ENCODE measurements at places on chromosomes 6 and 20.

DNA sequence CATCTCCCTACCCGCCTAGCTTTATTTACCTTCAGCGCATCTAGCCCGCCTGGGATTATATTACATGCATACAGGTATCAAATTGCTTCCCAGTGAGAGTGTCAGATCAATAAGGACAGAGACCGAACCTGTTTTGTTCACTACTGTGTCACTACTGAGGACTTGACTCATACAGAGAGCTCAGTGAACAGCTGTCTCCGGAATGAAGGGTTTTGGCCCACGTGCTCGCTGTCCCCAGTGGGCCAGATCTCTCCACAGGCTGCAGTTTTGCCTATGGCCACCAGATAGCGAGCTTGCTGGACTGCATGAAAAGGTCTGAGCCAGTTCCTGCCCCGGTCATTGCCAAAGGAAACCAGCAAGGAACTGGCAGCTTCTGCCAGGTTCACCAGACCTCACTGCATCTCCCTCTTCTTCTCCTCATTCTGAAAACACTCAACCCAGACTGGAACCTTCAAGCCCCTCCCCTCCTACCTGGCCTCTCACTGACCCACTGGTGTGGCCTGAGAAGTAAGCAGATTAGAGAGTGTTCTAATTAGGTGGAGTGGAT lies 150.8 kb downstream of the ZMYND8 start:
- DNase-seq = peak; percentile 73

DNA sequence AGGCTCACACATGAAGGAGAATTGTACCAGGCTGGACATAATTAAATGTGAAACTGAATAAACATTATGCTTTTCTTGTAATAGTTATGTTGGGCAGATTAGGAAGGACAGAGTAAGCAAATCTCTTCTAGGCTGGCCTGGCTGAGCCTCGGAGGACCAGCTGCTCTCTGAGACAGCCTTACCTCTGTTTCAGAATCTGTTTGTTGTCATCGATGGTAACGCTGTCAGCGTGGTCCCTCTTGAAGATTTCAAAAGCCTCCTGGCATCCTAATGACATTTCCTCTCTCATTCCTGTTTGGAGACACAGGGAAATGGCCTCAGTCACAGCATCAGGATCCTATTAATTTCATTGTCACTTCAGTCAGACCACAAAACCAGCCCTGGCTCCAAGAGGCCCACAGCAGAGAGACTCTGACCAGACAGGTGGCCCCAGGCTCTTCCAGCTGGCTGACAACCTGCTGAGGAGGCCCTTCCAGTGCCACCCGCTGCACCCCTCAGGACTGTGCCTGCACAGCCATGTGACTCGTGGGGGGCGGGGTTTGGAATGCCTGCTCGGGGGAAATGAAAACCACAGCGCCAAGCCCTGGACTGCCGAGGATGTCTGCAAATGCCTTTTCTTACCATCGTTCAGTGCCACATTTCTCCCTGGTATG lies 108.5 kb upstream of the KCNK16 start:
- peak; percentile 46 for DNase-seq

DNA sequence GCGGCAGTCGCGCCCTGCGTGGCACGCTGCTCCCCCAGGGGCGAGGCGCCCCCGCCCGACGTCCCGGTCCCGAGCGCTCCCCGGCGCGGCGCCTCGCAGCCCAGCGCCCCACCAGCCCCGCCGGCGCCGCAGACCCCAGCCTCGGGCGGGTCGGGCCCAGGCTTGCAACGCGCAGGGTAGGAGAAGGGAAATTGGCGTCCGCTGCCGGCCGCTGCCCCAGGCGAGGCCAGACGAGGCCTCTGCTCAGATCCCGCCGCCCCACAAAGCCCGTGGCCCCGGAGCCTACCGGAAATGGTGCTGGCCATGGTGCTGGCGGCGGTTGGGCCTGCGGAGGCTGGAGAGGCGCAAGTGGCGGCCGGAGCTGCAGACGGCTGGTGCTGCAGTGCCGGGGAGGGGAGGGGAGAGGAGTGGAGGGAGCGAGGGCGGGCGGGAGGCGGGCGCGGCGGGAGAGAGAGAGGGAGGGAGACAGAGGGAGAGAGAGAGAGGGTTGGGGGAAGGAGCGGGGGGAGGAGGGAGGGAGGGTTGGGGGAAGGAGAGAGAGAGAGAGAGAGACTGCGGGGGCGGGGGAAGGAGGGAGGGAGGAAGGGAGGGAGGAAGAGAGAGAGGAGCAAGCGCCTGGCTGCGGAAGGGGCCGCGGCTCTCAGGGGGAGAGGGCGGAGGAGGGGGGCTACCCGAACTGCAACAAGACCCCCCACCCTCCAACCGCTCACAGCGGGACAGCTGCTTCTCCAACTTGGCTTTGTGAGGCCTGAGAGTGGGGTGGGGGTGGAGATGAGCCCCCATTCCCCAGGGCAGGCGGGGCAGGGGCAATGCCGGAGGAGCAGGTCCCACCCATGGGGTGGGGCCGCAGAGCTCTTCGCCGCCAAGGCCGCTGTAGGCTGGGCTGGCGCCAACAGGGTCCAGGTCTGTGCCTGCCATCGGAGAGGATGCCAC lies at the start of gene STMN3:
TSS of gene STMN3 (minus strand) at position 384 of the 933 bp plus-strand sequence. CDS start at position 305, 79 bp downstream.
- DNase-seq = peak; percentile 96

GRCh38 chr20:24651171-24651975 lies 181.9 kb downstream of the SYNDIG1 start:
- peak; percentile 44 for DNase-seq

DNA sequence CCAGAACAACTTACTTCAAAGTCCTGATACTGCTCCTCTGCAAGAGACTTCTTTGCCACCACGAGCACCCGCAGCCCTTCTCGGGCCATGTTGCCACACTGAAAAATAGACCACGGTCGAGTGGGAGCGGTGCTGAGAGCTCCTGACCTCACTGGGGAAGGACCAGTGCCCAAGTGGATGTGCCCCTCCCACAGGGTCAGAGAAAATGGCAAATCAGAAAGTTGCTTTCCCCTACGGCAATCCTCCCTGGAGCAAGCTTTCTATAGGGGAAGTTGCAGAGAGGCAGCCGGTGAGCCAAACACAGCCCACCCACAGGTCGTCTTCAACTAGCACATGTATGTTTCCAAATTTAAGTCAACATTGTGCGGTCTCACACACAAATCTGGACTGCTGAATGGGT lies 85.1 kb upstream of the NFATC2 start:
- no peak for DNase-seq

- DNase-seq = no peak
Measured at GRCh38 chr6:54655162-54655561, 191.4 kb upstream of the FAM83B start.

DNA sequence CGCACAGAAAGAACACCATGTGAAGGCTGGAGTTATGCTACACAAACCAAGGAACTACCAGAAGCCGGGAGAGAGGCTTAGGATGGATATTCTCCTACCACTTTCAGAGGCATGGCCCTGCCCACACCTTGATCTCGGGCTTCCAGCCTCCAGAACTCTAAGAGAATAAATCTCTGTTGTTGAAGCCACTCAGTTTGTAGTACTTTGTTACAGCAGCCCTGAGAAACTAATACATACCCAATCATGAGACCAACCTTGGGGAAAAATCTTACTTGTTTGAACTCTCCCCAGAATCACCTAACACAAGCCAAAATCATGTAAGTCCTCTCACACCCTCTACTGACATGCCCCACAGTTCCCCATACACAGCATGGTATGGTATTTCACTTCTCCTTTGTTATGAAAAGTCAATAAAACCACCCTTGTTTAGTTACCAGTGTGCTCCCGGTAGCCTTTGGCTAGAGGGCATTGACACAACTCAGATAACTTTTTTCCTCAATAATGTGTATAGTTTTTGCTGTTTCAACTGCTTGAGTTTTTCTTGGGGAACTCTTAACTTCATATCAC lies 40.7 kb upstream of the SLC2A12 start:
- DNase-seq = no peak

DNA sequence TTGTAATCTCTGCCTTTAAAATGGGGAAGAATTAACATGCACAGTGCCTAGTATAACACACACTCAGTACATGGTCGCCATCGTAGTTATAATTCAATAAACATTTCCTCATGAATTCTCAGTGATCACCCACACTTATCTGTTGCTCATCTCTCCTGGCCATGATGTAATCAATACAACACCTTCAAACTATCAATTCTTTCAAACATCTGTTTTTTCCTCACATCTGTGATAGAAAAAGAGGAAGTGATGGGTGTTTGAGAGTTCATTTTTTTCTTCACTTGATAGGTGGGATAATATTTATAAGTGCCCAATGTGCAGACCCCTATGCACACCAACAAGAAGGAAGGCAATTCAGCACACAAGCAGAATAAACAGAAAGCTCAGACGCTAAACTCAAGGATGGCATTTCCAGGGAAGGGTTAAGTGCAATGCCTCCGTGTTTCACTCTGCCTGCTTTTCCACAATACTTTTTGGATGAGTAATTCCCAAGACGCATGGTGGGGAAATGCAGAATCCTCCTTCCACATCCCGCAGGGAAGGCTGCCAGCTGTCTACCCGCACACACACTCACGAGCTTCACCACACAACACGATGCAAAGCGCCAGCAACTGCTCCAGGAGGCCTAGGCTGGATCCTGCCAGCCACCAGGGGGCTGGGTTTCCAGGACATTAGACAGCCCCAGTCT lies 100.3 kb downstream of the GMPR start:
- peak; percentile 34 for DNase-seq

DNA sequence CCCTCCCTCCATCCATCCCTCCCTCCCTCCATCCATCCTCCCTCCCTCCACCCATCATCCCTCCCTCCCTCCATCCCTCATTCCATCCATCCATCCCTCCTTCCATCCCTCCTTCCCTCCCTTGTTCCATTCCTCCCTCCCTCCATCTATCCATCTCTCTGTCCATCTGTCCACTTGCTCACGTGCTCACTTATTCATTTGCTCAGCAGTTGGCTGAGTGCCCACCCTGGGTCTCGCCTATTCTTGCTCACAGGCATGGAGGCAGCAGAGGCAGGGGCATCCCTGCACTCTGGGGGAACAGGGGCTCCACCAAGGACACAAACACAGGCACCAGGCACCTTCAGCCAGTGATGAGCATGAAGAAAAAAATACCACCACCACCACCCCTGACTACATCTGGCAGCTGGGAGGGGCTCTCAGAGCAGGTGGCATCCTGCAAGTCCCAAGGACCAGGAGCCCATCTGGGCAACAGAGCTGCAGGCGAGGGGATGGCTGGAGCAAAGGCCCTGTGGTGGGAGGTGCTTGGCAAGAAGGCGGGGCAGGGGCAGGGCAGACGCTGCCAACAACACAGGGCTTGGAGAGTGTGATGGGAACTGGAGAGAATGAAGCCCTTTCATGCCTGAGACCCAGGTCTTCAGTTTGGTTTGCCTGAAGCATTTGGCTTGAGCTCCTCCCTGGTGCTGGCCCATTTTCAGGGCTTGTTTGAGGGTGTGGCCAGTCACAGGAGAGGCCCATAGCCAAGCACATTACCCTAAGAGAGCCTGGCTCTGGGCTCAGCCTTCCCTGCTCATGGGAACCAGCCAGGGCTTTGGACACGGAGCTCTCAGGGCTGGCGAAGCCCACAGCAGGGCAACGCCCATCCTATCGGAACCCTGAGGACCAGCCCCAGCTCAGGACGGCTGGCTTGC lies 40.2 kb upstream of the MRGBP start:
- no peak for DNase-seq

- no peak for DNase-seq
Measured at GRCh38 chr6:152941746-152942145, 41.1 kb downstream of the FBXO5 start.

- DNase-seq = peak; percentile 13
Measured at GRCh38 chr6:3887150-3887700, 38.1 kb downstream of the FAM50B start.

- DNase-seq = peak; percentile 76
Measured at GRCh38 chr6:33375143-33375671, 16.4 kb upstream of the KIFC1 start.

GRCh38 chr6:46772016-46772415 lies 21.2 kb upstream of the MEP1A start:
- peak; percentile 19 for DNase-seq

GRCh38 chr6:139751179-139751578 lies 376.7 kb upstream of the CITED2 start:
- DNase-seq = no peak

DNA sequence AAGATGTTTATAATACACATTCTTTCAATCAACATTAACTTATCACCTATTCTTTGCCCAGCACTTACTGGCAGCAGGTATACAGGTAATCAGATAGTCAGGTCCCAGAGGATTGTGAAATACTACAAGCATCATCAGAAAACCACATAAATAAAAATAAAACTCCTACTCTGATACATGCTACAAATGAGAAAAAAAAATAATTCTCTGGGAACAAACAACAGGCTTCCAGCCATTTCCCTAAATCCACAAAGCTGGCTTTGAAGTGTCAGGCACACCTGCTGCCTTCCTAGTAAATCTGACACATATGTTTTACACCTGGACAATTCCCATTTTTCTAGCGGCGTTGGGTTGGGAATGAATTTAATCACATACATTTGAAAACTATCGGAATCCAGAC lies 384.5 kb upstream of the CDH4 start:
- DNase-seq = no peak

GRCh38 chr6:2688401-2689064 lies 62.2 kb downstream of the MYLK4 start:
- DNase-seq = peak; percentile 14

GRCh38 chr6:6842291-6842690 lies 253.8 kb downstream of the LY86 start:
- no peak for DNase-seq

- no peak for DNase-seq
Measured at GRCh38 chr20:49985157-49985556, 2.4 kb downstream of the SNAI1 start.

- no peak for DNase-seq
Measured at GRCh38 chr6:157368359-157369049, 12.5 kb upstream of the ZDHHC14 start.

DNA sequence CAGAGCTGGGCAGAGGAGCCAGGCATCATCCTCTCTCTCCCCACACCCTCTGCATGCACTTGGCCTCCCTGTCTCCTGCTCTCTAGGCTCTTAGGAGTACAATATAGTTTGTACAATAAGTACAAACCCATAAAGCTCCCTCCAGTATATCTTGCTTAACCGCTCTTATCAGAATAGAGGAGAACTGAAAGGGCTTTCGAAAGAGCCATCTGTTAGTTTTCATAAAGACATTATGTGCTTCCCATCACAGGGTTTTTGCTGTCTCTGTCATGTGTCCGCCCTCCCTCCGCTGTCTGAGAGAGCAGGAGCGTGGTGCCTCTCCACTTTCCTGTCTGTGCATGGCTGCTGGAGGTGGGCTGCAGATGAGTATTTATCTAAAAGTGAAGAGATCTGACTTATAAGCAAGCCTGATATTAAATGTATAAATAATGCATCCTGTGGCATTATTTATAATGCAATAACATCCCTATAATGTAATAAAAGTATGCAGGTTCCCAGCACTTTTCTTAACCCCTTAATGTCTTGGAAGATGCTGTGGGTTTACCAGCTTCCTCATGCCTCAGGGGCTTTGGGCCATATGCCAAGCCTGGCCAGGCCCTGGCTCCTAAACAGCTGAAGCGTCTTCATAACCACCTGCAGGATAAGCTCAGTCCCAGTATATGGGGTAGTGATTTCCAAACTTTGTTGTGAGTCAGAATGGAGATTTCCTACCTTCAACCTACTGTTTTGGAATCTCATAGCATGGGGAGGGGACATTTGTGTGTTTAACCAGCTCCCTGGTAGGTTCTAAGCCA lies 297.1 kb downstream of the DHX35 start:
- DNase-seq = peak; percentile 4

- DNase-seq = no peak
Measured at GRCh38 chr6:128554302-128554701, 33.9 kb upstream of the PTPRK start.

Data from hematopoietic multipotent progenitor cell treated with erythropoietin and hydrocortisone succinate and interleukin-3 and kit ligand, for 4 days (in vitro differentiated cells).